ENCODE measurements at places on chromosomes 13 and 19. TPM values are rescaled to one million over a fixed set of nuclear protein-coding genes. Genes with fewer than 3 reads are reported as not detected.

MEX3D gene
- total RNA-seq: 41.4 TPM

CEACAM8 gene
- not detected for total RNA-seq

TNFRSF19 gene
- total RNA-seq: 38.3 TPM

CCDC169 gene
- not detected for total RNA-seq

ADM5 gene
- 18.5 TPM for total RNA-seq

ELSPBP1 gene
- total RNA-seq: not detected

CD33 gene
- total RNA-seq: not detected

EDDM13 gene
- total RNA-seq: not detected

FAM216B gene
- not detected for total RNA-seq

MARK4 gene
- total RNA-seq: 45.9 TPM

ZNF701 gene
- not detected for total RNA-seq

FFAR1 gene
- total RNA-seq: not detected

APC2 gene
- 0.44 TPM for total RNA-seq

KCTD12 gene
- total RNA-seq: 3.7 TPM

IL17D gene
- 1.3 TPM for total RNA-seq

DNAJC15 gene
- total RNA-seq: 13.1 TPM

B3GNT8 gene
- total RNA-seq: 0.19 TPM

LRRC25 gene
- total RNA-seq: not detected

IRS2 gene
- total RNA-seq: 4.3 TPM

POMP gene
- 71.4 TPM for total RNA-seq

DPF1 gene
- 1.0 TPM for total RNA-seq

TMIGD2 gene
- not detected for total RNA-seq

LGALS14 gene
- not detected for total RNA-seq
